ENCODE measurements at places on chromosomes 6 and 20.
A peak's percentile ranks its signal among the peaks of the same experiment; 100 is the strongest.

- no peak for DNase-seq
Observed at GRCh38 chr6:35894776-35895175, 26.1 kb downstream of the SRPK1 start.

DNA sequence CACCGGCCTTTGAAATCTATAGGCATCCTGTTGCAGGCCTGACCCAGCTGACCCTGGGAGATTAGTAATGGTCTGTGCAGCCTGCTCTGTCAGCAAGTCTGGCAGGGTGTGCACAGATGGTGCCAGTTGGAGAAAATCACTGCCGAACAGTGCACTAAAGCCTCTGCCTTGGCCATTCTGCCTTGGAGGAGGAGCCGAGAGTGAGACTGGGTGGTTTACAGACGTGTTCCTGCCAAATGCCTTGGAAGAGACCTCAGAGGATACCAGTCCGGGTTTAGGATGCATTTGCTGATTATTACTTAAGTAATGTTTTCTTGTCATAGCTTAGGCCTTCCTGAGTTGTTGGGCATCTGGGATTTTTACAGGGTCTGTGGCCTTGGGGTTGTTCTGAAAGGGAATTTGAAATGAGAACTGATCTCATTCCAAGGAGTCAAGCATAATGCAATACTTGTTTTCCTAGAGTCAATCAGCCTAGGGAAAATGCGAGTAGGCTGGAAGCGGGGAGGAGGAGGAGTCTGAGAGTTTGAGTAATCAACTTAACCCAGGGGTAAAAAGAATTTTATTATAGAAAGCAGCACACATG lies 292.1 kb downstream of the SOX4 start:
- DNase-seq, result no peak

GRCh38 chr6:106439459-106439858 lies 78.9 kb downstream of the CRYBG1 start:
- DNase-seq, result no peak

- peak; percentile 91 for DNase-seq
Observed at GRCh38 chr20:57709823-57710799, at the start of gene PMEPA1. Gene PMEPA1, minus strand, starts transcription at chr20:57710015. Its CDS starts 433 bp downstream, at chr20:57709582.

- no peak for DNase-seq
Observed at GRCh38 chr6:169253337-169254238, at the start of gene THBS2. Gene THBS2, minus strand, starts transcription at chr6:169253846. Its CDS starts 3,062 bp downstream, at chr6:169250784.

DNA sequence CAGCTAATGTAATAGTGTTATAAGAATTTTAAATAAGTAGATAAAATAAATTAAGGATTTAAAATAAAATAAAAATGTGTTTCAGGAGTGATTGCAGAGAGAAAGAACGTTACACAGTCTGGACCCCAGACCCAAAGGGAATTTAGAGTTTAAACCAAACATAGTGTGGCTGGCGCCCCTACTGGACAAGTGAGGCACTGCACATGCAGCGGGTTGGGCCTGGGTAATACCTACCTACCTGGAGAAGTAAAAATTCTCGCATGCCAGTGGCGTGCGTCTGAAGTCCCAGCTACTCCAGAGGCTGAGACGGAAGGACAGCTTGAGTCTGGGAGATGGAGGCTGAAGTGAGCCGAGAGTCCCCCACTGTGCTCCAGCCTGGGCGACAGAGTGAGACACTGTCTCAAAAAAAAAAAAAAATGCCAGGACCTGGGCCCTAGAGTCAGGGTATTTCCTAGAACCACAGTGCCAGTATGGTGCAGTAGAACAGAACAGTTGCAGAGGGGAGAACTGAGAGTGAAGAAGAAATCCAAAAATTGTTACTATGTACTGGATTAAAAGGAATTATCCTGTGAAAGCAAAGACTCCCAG lies 71.4 kb upstream of the TCF21 start:
- peak; percentile 74 for DNase-seq

DNA sequence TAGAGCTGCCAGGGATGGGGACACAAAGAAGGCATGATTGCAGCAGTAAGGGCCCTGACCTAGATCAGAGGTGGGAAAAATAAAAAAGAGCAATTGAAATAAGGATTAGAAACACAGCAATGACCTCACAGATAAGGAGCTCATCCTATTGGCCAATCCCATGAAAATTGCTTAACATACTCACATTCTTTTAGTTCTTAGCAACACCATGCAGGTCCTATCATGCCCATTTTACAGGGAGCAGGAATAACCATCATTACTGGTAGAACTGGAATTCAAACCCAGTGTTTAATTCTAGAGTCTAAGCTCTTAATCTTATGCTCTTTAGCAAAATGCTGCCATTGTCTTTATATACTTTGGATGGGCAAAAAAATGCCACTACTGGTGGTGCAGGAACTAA lies 267.7 kb downstream of the RNF144B start:
- no peak for DNase-seq

DNA sequence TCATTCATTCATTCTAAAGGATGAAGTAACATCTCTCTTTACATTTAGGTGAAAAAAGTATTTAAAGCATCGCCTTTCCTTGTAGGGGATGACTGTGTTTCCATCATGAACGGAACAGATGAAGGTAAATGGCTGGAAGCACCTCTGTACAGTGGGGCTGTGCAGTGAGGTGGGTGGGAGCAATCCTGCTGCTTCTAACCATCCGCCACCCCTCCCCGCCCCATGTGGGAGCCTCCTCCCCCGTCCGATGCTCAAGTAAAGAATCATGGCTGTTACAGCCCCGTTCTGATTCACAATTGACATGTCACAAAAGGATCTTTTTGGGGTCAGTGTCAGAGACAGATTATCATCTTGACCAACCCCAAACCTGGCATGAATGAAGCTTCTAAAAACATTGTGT lies 19.3 kb downstream of the ENTPD6 start:
- DNase-seq, result no peak

- DNase-seq, result no peak
Observed at GRCh38 chr6:25401711-25402110, 122.5 kb downstream of the CARMIL1 start.

- no peak for DNase-seq
Observed at GRCh38 chr20:32327087-32327681, 30.9 kb upstream of the ASXL1 start.

DNA sequence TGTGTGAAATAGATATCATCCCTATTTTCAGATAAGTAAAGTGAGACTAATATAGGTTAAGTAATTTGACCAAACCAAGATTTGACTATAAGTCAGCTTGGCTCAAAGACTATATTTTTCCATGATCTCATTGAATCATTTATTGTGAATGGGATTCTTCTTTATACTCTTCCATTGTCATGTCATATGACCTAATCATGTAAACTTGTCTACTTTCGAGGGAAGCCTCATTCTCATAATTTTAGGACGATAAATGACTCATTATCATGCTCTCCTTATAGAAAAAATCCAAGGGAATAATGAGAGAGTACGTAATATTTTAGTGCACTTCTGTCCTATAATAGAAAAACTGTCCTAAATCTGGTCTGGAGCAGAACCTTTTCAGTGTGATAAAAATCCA lies 40.9 kb upstream of the CCN6 start:
- DNase-seq, result no peak

- DNase-seq, result no peak
Observed at GRCh38 chr6:155117256-155117655, 122.1 kb downstream of the TIAM2 start.

Data from activated CD4-positive, alpha-beta T cell treated with anti-CD3 and anti-CD28 coated beads for 48 hours (primary cell).